ENCODE measurements at places on chromosomes 2 and 18. TPM values are rescaled to one million over a fixed set of nuclear protein-coding genes. Genes with fewer than 3 reads are reported as not detected.

DNA sequence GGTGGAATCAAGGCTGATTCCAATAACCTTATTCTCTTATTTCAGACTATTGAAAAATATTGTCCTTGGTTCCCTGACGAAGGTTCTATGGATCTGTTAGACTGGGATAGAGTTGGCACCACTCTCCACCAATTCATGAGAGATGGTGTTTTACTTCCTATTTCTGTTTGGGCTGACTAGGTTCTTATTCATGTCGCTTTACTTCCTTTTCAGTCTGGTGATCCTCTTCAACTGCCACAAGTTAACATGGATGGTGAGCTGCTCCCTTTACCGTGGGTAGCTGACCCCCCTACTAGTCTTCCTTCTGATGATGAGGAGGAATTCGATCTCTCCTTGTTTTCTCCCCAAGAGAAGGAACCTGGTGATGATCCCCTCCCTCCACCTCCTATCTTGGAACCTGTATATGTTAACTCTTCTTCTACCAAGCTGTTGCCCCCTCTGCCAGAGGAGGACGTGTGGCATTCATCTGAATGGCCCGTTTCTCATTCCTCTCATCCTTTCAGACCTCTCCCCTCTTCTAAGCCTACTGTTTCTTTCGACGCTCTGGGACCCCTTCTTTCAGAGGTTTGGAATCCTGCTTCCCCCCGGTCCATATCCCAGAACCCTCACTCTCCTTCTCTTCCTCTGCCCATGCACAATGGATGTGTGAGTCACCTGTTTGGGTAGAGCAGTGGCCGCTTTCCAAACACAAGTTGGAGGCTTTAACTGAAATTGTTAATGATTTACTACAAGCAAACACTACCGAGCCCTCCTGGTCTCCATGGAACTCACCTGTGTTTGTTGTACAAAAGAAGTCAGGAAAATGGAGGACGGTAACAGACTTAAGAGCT lies 13.5 kb upstream of the CNOT11 start:
- no peaks in the 10 kb centered on the region for H3K4me1 ChIP-seq
- no peak overlapping the region for H3K4me3 ChIP-seq
- no peak overlapping the region for H3K27ac ChIP-seq
- DNase-seq = no peak
- peaks cover 3% of the 10 kb centered on the region for H3K36me3 ChIP-seq

DNA sequence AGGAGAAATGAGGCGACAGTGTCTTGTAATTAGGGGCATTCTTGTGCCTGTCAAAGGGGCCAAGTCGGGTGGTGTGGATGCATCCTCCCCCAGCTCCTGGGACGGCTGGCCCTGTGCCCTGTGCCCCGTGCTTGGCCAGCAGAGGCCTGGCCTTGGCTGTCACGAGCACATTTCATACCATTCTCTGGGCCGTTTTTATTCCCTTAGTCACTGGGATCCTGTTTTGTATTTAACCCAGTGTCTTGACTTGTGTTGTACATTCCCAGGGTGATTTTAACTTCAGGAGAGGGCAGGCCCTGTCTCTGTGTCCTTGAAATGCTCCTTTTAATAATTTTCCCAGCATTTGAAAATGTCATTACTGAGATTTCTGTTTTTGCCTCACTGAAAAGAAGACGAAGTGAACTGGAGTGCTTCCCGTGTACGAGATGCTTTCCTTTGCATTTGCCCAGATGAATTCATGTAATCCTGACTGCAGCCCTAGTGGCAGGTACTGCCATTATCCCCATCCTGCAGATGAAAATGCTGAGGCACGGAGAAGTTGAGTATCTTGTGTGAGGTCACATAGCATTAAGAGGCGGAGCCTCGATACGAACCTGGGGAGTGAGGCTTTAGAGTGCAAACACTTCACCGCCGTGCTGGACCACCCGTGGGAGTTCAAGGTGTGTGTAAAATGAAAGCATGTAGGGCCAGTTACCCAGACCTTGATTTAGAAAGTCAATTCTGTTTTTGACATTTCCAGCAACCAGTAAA lies 57.0 kb downstream of the SH3RF3 start:
- H3K4me3 ChIP-seq = no peak overlapping the region
- DNase-seq = no peak
- H3K27me3 ChIP-seq = no peaks in the 10 kb centered on the region
- H3K27ac ChIP-seq = no peak overlapping the region

DNA sequence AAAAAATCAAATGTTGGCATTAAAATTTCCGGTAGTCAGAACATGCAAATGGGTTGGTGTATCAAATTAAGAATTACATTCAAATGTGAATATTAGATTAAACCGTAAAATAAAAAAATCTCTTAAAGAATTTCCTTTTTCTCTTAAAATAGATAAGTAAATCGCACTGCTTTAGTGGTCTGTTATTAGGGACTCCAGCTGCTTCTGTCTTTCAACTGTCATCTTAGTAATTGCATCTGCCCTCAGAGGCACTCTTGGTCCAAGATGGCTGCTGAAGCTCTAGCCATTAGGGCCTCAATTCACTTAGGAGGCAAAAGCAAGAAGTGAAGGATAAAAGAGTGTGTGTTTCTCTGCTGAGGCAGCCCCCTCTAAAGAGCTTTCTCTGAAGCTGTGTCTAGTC lies 132.4 kb downstream of the MGAT5 start:
- no peak for DNase-seq
- no peak overlapping the region for H3K4me3 ChIP-seq
- no peaks in the 10 kb centered on the region for H3K36me3 ChIP-seq
- no peak overlapping the region for H3K27ac ChIP-seq
- no peaks in the 10 kb centered on the region for H3K27me3 ChIP-seq

GRCh38 chr18:12468445-12468844 lies 60.7 kb downstream of the PRELID3A start:
- H3K4me3 ChIP-seq = no peak overlapping the region
- H3K4me1 ChIP-seq = no peaks in the 10 kb centered on the region
- H3K27me3 ChIP-seq = no peaks in the 10 kb centered on the region
- peak overlapping the region; percentile 62 for H3K27ac ChIP-seq

GRCh38 chr18:1914489-1914888 lies 656.8 kb downstream of the METTL4 start:
- H3K4me3 ChIP-seq = no peak overlapping the region
- H3K36me3 ChIP-seq = peaks cover 3% of the 10 kb centered on the region
- no peak overlapping the region for H3K27ac ChIP-seq
- no peaks in the 10 kb centered on the region for H3K4me1 ChIP-seq
- H3K27me3 ChIP-seq = no peaks in the 10 kb centered on the region
- DNase-seq = no peak

DNA sequence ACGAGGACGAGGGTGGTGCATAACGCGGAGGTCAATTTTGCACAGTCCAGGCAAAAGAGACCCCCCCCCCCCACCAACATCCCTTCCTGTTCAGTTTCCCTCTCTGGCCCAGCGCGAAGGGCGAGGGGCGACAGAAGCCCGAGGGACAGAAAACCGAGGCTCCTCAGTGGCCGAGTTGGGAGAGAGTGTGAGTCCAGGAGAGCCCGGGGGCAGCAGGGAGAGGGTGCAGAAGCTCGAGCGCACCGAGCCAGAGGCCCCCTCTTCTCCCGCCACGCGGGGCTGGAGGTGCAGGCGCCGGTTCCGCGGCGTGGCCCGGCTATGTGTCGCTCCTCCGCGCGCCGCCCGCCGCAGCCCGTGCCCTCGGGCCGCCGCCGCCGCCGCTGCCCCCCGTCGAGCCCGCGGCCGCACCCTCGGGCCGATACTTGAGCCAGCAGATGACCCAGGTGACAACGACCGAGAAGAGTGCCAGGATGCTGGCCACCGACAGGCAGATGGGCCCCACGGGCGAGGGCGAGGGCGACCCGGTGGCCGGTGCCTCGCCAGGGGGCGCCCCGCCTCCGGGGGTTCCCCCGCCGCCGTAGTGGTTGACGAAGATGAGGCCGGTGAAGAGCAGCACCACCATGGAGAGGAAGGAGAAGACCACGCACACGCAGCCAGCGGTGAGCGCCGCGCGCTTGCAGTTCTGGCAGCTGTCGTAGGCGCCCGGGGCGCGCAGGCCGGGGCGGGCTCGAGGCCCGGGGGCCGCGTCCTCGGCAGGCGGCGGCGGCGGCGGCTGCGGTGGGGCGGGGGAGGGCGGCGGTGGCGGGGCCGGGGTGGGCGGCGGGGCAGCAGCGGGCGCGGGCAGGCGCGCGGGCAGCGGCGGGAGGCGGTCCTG lies 20.2 kb upstream of the PAX3 start:
- peaks cover 18% of the 10 kb centered on the region for H3K4me1 ChIP-seq
- peak; percentile 35 for DNase-seq
- H3K4me3 ChIP-seq = peak overlapping the region; percentile 89
- no peaks in the 10 kb centered on the region for H3K36me3 ChIP-seq

DNA sequence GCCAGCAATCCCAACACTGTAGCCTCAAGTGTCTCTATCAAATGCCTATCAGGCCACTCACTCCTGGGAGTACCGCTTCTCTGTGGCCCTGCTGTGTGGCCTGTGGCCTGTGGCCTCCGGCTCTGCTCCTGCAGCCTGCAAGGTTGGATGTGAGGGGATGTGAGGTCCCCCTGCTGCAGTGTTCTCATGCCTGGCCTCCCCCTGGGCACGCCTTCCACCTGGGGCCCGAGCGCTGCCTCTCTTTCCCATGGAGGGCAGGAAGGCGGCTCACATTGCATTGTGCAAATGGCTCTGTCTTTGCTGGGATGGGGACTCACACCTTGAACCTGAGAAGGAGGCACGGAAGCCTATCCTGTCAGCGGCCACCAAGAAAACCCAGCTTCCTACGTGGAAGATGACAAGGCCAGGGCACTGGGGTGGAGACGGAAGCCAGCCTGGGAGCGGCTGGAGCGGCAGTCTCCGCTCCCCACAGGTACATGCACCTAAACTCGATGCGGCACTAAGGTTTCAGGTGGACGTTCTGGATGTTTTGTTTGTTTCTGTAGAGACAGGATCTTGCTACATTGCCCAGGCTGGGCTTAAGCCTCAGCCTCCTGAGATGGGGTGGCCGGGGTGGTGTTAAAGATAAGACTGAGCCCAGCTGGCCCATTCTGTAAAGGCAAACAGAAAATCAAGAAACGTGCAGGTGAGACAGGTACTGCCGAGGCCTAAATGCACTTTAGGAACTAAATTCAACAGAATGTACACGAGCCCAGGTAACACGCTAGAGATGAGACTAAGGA lies 140.1 kb downstream of the HDAC4 start:
- peaks cover 74% of the 10 kb centered on the region for H3K4me1 ChIP-seq
- DNase-seq = no peak

DNA sequence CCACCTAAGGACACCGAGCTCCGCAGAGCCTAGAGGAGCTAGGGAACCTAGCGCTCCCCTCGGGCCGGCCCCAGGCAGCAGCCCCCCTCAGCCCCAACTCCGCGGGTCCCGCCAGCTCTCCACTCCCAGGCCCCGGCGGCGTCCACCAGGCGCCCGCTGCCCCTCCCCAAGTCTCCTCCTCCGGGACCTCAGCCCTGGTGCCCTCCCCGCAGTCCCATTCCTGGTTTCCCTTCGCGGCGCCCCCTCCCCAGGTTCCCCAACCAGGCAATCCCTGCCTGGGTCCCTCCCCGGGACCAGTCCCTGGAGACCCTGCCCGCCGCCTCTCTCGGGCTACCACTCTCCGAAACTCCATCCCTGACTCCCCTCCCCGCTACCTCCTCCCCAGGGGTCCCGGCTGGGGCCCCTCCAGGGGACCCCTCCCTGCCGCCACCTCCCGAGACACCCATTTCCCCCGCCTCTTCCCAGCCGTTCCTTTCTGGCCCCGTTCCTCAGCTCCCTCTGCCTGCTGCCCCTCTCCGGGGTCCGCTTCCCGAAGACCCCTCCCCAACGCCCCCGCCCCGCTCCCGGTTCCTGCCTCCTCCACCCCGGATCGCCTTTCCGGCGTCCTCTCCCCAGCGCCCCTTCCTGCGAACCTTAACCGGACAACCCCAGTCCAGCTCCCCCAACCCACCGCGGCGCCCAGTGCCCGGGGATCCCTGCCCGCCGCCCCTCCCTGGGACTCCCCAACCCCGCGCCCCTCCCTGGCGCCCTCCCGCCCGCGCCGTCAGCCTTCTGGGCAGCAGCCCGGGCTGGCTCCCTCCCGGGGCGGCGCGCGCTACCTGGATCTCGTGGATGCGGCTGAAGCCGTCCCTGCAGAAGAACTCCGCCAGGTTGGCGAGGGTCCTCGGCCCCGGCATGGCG lies 678 bp downstream of the CYP27C1 start:
- peak; percentile 50 for DNase-seq
- H3K4me3 ChIP-seq = peak overlapping the region; percentile 94

- H3K27ac ChIP-seq = no peak overlapping the region
- H3K4me3 ChIP-seq = no peak overlapping the region
- H3K27me3 ChIP-seq = no peaks in the 10 kb centered on the region
- DNase-seq = no peak
Measured at GRCh38 chr2:207150284-207150683, 15.5 kb downstream of the KLF7 start.

GRCh38 chr18:22624176-22624575 lies 206.5 kb upstream of the CTAGE1 start:
- H3K36me3 ChIP-seq = no peaks in the 10 kb centered on the region
- H3K27ac ChIP-seq = no peak overlapping the region
- no peak for DNase-seq
- peaks cover 4% of the 10 kb centered on the region for H3K27me3 ChIP-seq
- H3K4me3 ChIP-seq = no peak overlapping the region

DNA sequence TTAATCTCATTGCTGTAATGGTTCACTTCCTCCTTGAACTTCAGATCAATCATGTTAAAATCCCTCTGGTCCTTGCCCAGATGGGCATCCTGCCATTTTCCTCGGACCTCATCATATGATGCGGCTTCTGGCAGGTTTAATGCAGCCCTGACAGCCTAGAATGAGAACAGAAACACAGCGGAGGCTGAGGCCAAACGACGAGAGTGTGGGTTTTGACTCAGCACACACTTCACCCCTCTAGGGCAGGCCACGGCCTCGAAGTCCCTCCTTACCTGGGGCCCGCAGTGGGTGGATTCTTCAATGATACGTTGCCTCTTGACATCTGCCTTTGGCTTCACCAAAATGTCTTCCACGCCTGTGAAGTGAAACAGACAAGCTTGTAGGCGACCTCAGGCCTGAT lies 56.8 kb downstream of the POLR1A start:
- DNase-seq = no peak
- H3K27me3 ChIP-seq = no peaks in the 10 kb centered on the region
- H3K27ac ChIP-seq = no peak overlapping the region

DNA sequence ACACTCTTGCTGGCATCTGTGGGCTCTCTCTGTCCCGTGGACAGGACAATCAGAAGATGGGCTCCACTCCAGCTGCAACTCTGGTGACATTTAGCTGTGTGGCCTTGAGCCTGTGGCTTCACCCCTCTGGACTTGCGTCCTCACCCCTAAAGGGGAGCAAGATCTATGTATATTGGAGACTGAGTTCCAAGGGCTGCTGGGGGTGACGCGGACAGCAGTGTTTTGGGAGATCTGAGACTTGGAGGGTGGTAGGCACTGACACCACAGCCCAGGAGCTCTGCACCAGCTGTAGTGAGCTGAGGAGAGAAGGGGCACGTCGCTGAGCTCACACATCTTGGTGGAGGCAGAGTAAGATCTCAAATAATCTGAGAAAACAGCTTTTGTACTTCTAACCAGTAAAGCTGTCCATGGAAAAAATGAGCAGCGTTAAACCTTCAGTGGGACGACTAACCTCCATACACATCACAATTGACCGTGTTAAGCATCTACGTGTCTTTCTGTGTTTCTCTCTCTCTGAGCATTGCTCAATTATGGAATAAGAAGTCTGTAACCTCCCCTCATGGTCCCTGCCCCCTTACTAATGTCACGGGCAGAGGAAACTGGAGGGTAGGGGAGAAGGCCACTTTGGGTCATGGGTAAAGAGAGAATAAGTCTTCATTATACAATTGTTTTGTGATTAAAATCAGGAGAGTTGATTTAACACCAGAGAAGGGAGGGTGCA lies 85.8 kb downstream of the SH3RF3 start:
- no peaks in the 10 kb centered on the region for H3K36me3 ChIP-seq
- peaks cover 10% of the 10 kb centered on the region for H3K4me1 ChIP-seq
- no peak for DNase-seq

SLC35F5 gene
- total RNA-seq = 28.1 TPM

ABCG5 gene
- not detected for total RNA-seq

CLIP4 gene
- total RNA-seq = 14.5 TPM
